ENCODE measurements at places on chromosomes 7 and 10.

DNA sequence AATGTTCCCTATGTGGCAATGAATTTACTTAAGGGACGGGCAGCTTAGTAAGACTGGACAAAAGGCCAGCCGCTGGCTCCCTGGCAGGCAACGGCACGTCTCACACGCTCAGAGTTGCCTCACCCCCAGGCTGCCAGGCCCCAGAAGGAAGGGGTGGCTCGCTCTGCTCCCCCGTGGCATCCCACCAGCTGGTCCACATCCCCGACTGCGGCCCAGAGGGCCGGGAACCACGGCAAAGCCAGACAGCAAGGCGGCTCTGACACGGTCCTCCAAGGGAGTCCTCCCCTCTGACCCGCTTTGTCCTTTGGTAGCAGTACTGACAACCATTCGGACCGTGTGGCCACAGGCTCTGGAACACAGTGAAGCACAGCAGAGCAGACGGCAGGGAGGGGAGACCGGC is 34.1 kb downstream of the NUDT1 start:
- DNase-seq: no peak

DNA sequence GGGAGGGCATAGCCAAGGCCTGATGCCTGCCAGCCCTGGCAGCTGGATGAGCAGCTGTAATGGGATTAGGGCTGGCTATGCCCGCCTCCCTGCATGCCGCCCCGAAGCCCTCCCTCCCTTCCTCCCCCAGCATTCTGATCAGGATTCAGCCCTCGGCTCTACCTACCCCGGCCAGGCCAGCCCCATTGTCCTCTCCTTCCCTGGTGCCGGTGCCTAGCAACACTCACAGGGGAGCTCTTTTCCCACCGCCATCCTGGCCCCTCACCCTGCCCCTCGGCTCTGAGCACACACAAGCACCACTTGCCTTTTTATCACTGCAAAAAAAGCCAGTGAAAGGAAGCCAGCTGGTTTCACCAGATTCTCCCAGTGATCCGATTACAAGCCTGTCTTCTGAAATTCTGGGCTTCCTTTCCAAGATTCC is 9.0 kb upstream of the ADCYAP1R1 start:
- DNase-seq: no peak

- DNase-seq: no peak
These were observed 75.3 kb downstream of the HIP1 start for GRCh38 chr7:75663302-75663907.

DNA sequence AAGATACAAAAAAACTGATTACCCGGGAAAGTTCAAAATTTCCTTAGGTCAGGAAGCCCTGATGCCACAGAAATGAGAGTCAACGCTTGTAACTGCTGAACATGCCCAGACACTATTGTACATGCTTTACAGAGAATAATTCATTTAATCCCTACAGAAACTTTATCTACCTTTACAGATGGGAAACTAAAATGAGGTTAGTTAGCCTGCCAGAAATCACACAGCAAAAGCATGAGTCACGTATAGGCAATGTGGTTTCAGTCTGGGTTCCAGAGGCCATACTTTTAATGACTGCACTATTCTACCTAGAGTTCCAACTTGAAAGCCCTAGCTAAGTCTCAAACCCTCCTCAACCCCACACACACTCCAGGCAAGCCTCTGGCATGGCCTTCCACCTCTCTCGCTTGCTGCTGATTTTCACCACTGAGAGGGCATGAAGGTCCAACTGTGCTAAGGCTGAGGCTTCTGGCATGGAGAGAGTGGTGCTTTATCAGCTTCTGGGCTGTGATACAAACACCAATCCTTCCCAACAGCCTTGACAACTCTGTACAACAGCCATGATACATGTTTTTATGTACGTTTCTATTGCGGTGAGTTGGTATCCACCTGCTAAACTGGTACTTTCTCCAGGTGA is 1011.2 kb upstream of the GHITM start:
- no peak for DNase-seq

- DNase-seq: no peak
These were observed 126.4 kb downstream of the JCAD start for GRCh38 chr10:29932991-29933390.

DNA sequence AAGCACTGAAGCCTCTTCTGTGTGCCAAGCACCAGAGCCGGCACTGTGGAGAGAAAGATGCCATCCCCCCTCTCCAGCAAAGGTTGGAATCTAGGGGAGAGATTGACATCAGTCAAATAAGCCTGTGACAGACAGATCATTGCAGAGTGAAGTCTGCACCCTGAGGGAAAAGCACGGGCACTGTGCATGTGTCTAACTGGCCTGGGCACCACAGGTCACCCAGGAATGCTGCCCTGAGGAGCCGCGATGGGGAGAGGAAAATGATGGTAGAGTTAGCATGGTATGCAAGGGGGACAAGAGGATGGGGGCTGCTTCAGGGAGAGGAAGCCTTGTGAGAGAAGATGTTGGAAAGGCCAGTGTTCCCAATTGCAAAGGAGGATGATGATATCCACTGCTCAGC is 261.0 kb downstream of the GRID1 start:
- DNase-seq: no peak

DNA sequence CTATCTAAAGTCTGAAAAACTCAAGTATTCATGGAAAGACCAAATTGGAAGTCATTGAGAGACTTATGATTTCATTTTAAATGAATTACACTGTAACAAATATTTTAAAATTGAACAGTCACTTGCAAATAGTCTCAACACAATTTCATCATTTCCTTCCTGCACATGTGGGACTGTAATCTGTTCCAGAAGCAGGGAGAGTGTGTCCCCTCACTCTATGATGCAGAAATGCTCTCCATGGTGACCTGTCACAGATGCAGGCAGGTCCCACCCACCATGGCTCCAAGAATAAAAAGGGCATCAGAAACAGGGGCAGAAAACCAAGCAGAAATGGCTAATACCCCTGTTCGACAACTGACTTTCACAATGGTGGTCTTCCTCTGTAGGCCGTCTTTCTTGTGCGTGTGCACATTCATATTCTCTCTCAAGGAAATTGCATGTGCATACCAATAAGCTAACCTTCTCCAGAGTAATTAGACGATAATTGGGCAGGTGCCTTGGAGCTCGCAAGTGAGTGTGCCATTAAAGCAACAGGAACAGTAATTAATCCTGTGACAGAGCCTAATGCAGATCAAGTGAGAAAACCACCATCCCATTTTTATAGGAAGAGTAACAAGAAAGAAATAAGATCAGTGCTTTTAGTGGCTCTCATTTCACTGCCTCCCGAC is 170.9 kb downstream of the ZMYND11 start:
- DNase-seq: no peak

GRCh38 chr10:31584098-31584631 is 265.1 kb downstream of the ZEB1 start:
- DNase-seq: no peak
